ENCODE measurements at places on chromosomes 2 and 18. TPM values are rescaled to one million over a fixed set of nuclear protein-coding genes. Genes with fewer than 3 reads are reported as not detected.

CXCR1 gene
- not detected for total RNA-seq

PJVK gene
- total RNA-seq, result 1.3 TPM

CCDC68 gene
- 9.1 TPM for total RNA-seq

NGEF gene
- under 0.01 TPM for total RNA-seq

FOSL2 gene
- total RNA-seq, result 42.5 TPM

SPIRE1 gene
- 29.3 TPM for total RNA-seq

MOB4 gene
- total RNA-seq, result 44.5 TPM

CNDP1 gene
- not detected for total RNA-seq

KIF5C gene
- total RNA-seq, result under 0.01 TPM

GRCh38 chr18:75049455-75049789 is 159.5 kb downstream of the PTGR3 start:
- DNase-seq, result no peak

GRCh38 chr2:164015328-164016123 is 279.7 kb upstream of the FIGN start:
- DNase-seq, result no peak

- DNase-seq, result peak; percentile 93
Measured at GRCh38 chr2:242031481-242032019, 162.0 kb downstream of the RTP5 start.

DNA sequence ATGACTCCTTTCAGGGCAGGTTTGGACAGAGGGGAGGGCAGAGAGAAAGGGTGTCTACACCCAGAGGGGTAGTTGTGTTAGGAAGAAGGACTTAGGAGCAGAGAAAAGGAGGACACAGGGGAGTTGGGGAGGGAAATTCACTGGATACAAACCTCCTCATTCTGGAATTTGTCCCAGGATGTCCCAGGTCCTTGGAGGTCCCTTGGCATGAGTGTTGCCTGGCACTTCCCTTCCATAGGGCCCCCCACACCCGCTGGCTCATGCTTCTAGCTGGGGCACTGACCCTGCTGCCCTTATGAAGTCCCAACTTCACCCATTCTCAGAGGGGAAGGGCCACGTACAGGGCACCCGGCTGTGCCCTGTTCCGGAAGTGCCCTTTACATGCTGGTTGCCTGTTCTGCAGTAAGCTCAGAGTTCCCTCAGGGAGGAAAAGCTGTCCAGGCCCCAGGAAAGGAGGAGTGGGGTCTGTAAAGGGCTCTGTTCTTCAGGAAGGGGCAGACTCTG is 93.6 kb upstream of the SMAD2 start:
- no peak for DNase-seq

GRCh38 chr18:11654736-11655605 is 34.1 kb upstream of the GNAL start:
- peak; percentile 14 for DNase-seq

DNA sequence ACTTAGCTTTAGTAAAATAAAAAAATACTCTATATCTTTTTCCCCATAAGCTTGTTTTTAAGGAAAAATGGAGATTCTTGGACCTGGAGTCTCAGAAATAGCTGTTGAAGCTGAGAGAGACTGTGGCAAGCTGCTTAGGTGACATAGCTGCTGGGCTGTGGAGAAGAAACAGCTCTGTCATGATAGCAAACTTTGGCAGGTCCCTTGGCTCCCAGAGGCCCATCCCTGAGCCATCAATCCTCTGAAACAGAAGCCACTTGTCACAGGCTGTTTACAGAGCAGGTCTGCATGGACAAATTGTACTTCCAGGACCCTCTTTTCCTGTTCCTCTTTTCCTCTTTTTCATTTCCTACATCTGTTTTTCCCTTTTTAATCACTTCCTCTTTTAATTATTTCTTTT is 1370.1 kb upstream of the CRIM1 start:
- DNase-seq, result no peak

DNA sequence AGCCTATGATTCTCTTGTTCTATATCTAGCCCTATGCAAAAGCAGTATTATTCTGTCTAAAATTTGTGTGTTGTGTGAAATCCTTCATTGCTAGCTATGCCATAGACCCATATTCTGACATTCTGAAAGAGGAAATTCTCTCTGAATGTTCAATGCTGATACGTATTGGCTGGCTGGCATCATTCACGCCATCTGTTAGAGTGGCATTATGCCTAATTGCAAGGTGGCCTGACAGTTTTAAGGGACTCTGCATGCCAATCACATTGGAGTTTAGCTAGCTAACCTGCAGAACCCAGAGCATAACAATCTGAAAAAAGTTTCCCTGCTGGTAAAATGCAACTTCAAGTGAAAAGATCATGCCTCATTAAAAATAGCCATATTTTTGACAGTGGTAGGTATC is 316.0 kb downstream of the SOX11 start:
- DNase-seq, result no peak

GRCh38 chr2:30691091-30691947 is 115.9 kb downstream of the CAPN13 start:
- DNase-seq, result no peak

DNA sequence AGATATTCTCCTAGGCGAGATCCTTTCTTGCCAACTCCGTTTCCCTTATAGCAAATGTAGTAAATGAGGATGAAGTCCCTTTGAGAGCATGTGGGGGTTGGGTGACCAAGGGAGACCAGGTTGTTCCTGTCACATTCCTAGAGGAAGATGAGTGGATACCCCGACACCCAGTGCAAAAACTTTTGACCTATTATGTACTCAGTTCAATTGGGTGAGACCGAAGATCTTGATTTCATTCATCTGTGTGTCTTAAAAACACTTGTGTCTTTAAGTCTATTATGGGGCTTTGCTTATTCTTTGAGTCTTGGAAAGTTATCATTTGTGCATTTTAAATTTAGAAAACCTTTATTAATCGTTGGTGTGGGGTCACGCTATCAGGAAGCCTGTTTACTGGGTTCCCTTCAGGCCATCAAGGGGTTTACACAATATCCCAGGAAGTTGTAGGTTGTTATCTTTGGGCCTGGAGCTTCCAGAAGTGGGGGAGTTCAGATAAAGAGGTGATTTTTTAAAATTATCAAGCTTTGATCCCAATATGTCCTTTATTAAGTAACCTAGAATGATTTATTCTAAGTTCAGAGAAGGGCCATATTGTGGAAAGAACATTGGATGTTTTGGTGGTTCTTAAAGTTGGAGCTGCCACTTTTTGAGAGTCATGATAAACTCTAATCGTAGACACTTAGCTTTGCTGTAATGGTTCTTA is 2.8 kb downstream of the RHOB start:
- peak; percentile 83 for DNase-seq

GRCh38 chr18:61554946-61555361 is 221.7 kb downstream of the CDH20 start:
- DNase-seq, result no peak

DNA sequence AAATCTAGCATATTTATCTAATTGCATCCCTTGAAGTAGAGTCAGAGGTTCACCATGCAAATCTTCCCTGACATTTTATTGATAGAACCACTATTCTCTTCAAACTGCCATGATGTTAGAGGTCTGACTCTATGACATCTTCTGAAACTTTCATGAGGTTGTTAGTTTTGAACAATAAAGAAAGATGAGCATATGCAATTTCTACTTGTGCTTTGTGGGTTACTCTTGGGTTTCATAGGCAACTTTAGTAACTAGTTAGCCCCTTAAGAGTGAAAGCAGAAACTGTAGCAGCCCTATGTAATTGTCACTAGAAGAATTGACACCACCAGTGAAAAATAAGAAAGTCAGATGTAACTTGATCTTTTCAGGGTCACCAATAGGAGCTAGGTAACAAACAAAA is 53.1 kb upstream of the ZEB2 start:
- DNase-seq, result no peak

DNA sequence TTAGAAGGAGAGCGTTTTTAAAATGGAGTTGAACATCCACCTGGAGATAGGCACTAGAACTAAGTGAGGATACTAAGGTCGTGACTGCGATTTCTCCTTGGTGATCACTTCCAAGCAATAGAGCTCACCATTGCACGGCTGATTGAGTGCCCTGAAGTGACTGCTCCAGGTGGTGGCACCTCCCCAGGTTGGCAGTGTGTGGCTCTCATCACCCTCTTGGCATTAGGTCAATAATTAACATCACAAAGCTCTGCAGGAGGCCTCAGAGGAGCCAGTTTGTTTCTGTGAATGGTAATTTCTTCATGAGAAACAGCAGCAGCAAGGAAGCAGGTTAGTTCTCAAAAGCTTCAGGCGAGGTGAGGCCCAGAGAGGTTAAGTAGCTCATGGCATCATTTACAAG is 259.6 kb downstream of the CLIP4 start:
- no peak for DNase-seq

- no peak for DNase-seq
Measured at GRCh38 chr2:123563515-123563914, 461.6 kb upstream of the CNTNAP5 start.

GRCh38 chr18:41734917-41735316 is 220.1 kb upstream of the PIK3C3 start:
- no peak for DNase-seq

DNA sequence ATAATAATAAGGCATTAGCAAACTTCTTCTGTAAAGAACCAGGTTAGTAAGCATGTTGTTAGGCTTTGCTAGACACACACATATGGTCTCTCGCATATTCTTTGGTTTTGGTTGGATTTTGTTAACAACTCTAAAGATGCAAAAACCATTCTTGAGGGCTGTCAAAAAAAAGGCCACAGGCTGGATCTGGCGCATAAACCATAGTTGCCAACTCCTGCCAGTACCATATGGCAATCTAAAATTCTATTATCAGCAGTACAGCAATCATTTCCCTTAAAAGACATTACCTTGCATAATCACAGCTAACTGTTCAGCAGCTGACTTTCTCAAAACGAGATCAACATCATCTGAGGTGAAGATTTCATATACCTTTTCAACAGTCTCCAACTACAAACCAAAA is 63.5 kb downstream of the RTTN start:
- no peak for DNase-seq

Measured in fibroblast of villous mesenchyme (primary cell).